ENCODE measurements at places on chromosomes 6 and 20.

DNA sequence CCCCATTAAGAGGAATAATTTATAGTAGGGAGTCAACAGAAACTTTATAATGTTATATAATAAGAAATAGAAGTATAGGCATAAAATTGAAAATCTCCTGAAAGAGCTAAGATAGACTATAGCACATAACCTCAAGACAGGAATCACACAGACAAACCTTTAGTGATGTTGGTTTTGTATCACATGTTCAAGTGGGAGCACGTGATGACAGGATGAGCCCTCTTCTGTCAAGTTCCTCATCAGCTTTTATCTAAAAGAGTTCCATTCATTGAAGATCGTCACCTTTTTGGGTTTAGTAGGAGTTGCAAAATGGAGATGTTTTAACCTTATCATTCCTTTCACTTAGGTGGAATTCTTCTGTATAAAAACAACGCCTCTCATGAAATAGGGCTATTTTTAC, 127.0 kb downstream of the MCHR2 start:
- no peak for DNase-seq

GRCh38 chr6:87396595-87397392, 11.0 kb upstream of the CFAP206 start:
- no peak for DNase-seq

GRCh38 chr6:19417713-19418112, 419.5 kb upstream of the ID4 start:
- DNase-seq, result no peak

- DNase-seq, result no peak
These were observed 338.4 kb upstream of the IRAK1BP1 start for GRCh38 chr6:78528926-78529325.

DNA sequence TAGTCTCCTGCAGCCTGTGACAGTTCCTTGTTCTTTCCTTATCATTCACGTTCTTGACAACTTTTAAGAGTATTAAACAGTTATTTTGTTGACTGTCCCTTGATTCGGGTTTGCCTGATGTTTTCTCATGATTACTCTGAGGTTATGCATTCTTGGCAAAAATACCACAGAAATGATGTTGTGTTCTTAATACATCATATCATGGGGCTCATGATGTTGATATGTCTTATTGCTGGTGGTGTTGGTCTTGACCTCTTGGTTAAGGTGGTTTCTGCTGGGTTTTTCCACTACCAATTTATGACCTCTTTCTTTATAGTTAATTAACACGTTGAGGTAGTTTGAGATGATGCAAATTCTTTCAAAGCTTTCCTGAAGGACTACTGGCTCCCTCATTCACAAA, 59.1 kb downstream of the ZHX3 start:
- no peak for DNase-seq

- DNase-seq, result peak; percentile 6
These were observed 49.7 kb upstream of the IL20RA start for GRCh38 chr6:137094411-137095008.

DNA sequence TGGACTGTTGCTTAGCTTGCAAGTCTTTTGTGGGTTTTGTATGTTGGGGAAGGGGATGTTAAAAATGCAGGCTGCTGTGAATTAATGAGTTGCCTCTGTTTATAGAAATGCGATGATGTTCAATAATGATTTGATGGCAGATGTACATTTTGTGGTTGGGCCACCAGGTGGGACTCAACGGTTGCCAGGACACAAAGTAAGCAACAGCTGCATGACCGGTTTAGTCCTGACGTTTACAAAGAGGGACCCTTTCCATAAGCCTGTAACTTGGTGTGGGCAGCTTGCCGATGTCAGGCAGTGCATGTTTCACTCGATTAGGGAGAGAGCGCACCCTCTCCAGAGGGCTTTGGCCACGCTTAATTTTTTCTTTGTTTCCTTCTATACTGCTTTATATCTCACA, 1.3 kb downstream of the BTBD3 start:
- no peak for DNase-seq

DNA sequence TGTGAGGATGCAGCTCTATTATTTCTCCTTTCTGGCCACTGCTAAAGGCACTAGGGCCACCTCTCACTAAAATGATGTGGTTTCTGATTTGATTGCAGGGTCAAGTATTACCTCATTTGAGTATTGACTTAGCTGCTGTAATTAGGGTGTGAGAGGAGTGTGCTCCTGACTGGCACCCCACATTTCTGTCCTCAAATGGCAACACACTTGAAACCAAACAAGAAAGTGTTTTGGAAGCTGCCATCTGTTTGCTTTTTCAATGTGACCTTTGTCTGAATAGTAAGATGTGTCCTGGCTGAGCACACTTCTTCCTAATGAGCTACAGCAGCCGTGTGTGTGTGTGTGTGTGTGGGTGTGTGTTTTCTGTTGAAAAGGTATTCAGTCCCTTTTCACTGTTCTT, 62.8 kb upstream of the SCP2D1 start:
- no peak for DNase-seq

DNA sequence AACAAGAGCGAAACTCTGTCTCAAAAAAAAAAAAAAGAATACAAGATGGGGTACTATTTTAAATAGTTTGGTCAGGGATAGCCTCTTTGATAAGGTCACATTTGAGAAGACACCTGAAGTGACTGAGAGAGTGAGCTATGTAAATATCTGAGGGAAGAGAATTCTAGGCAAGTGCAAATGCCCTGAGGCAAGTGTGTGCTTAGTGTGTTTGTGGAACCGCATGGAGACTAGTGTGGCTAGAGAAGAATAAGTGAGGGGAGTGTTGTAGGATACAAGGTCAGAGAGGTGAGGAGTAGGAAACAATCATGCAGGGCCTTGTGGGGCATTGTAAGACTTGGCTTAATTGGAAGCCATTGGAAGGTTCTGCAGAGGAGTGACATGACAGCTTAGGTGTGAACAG, 3.4 kb downstream of the RSPH9 start:
- no peak for DNase-seq

DNA sequence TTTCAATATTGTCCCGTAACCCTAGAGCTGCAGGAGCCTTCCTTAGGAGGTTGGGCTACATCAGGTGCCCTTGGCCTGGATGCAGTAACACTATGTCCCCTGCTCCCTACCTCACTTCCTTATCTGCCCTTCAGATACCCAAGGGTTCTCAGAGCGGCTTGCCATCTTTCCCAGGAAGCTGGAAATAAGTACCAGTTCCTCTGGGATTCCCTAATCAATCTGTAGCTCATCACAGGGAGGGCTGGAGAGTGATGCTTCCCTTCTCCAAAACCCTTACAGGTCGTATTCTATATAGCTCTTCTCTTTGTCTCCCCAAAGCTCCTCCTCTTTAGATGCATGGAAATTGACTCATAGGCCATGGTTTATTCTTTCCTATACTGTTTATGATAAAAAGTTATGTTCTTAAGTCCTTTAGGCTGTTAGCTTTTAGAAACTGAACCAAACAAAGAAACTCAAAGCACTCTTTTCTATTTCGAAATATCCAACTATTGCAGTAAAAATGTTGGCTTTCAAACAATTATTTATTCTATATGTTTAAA, 4.2 kb downstream of the MYCT1 start:
- DNase-seq, result no peak

DNA sequence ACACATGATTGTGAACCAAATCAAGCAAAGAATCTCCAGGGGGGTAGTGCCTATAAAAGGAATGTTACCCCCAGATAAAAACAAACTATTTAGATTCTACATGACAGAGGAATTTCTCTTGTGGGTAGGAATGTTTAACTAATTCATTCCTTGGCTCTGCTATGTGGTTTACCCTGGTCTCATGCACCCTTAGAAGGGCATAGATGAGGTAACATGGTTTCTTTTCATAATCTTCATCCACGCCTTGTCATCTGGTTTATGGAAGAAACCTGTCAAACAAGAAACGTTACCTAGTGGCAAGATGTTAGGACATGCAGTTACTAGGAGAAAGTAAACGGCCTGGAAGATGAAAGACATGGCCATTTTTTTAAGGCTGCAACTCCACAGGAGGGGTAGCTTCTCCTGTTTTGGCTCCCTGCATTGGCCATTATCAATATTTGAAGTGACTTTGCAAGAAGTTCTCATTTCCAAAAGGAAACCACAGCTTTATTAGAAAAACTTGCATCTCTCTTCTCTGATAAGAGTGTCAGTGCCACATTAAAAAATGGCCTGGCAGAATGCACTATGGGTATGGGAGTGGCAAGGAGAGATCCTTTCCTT, 45.5 kb downstream of the STX11 start:
- DNase-seq, result no peak

GRCh38 chr20:51873652-51874051, 71.3 kb upstream of the SALL4 start:
- no peak for DNase-seq

DNA sequence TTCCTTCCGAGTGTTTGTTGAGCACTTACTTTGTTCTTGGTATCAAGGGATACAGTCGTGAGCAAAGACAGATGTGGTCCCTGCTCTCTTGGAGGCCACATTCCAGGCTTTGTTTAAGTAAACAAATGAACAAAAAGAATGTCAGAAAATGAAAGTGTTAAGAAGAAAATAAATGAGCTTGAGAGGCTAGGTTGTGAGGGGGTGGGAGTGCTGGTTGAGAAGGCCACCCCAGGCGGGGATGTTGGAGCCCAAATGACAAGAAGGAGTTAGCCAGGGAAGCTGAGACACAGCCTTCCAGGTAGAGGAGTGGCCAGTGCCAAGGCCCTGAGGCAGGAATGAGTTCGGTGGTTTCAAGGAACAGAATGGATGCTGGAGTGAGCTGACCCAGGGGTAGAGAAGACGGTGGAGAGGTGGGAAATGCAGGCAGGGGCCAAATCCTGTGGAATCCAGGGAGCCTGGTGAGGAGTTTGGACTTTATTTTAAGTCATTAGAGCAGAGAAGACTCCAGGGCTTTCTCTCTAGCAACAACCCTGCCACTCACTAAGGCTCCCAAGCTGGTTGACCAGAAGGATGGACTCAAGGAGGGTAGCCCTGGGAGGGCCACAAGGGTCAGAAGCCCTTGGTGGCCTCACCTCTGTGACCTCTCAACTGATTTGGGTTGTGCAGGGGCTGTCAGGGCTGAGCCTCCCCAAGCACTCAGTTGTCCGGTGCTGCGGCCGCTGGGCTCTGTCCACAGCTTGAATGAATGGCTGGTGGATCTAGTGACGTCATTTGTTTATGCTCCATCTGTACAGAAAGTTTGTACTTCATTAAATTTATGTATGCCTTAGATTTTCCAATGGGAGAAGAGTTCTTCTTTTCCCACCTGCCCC, 66.0 kb upstream of the STX16 start:
- DNase-seq, result no peak

GRCh38 chr6:159929819-159930218, 39.0 kb downstream of the MAS1 start:
- peak; percentile 4 for DNase-seq

GRCh38 chr6:131362070-131362469, 211.0 kb upstream of the ARG1 start:
- DNase-seq, result no peak

DNA sequence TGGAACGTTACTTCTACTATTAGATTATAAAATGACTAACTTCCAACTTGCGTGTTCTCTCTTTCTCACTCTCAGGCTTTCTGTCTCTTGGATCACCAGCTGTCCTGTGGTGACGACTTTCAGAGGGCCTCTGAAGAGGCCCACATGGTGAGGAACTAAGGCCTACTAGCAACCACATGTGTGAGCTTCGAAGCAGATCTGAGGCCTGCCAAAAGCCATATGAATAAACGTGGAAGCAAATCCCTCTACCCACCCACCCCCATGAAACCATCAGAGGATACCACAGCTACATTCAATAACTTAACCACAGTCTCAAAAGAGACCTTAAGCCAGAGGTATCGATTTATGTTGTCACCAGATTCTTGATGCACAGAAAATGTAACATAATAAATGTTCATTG, 13.5 kb upstream of the BMP5 start:
- no peak for DNase-seq

- no peak for DNase-seq
These were observed 482.9 kb upstream of the SOX4 start for GRCh38 chr6:21110684-21111083.

- DNase-seq, result no peak
These were observed 108.5 kb upstream of the FLRT3 start for GRCh38 chr20:14445902-14446301.

DNA sequence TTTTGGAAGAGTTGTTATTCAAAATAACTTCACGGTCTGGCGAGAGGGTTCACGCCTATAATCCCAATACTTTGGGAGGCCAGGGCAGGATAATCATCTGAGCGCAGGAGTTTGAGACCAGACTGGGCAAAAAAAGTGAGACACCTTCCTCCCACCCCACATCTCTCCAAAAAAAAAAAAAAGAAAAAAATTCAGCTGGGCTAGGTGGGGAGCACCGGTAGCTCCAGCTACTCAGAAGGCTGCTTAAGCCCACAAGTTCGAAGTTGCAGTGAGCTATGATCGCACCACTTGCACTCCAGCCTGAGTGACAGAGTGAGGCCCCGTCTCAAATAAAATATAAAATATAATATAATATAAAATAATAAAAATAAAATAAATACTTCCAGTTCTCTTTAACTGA, 10.4 kb downstream of the OR2B2 start:
- no peak for DNase-seq
